ENCODE measurements at places on chromosomes 12 and 14.

- no peak for DNase-seq
These were observed 58.1 kb upstream of the NUDT4 start for GRCh38 chr12:93319523-93320050.

DNA sequence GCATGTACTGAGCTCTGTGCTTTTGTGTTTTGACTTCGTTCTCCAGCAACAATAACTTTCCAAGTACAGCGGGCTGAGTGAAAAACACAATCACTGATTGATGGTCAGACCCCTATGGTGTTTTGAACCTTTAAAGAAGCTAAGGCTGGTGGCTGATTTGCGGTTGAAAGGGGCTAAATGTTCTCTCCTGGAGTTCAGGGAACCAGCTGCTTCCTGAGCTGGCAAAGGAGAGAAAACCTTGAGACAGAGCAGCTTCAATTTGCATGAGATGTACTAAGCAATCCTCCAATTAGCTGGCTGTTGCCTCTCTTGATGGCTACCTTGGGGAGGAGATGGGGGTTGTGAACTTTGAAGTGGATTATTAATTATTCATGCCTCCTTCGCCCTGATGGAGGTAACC is 546.7 kb upstream of the SEL1L start:
- no peak for DNase-seq

DNA sequence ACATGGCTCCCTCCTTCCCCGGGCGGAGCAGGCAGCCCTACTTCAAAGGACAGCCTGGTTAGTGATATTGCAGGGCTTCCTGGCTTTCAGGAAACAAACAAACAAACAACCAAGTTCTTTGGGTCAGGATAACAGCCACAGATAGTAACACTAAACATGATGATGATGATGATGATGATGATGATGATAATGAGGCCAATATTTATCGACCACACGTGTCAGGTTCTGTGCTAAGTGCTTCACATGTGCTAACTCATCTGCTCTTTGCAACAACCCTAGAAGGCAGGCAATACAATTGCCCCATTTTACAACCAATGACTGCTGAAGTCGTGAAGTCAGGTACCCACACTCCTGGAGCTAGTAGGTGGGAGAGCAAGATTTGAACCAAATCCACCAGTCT is 44.1 kb upstream of the TBX5 start:
- no peak for DNase-seq

DNA sequence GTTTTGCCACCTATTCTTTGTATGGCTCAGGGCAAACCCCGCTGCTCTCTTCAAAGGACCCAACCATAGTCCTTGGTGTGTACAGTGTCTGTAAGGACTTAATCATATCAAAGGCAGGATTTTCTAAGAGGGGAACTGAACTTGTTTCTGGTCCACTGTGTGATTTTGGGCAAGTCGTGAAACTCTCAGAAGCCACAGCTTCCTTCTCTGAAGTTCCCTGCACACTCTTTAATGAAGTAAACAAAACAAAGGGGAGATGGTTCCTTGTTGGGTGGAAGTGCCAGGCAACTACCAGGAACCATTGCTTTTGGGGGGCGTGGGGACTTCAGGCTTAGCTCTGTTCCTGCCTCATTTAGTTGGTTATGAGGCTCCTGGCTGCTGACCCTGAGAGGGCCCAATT is 152.4 kb downstream of the VRK1 start:
- DNase-seq = no peak

GRCh38 chr12:17108877-17109541 is 503.0 kb upstream of the LMO3 start:
- DNase-seq = no peak

DNA sequence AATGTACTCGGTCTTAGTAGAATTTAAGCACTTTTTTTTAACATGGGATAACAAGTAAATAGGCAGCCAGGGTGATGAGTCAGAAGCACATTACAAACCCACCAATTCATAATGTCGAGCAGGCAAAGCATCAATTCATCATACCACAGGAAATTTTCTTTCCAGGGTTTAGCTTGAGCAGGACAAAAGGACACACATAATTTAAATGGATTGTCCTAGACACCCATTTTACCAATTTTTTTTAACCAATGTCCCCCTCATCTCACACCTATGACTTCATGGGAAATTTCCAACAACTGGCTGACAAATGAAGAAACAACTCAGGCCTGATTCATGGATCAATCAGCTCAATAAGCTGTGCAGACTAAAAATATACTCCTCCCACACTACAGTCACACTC is 58.8 kb upstream of the FOXG1 start:
- DNase-seq = peak; percentile 33

GRCh38 chr12:92444763-92445162 is 258.0 kb upstream of the PLEKHG7 start:
- no peak for DNase-seq

- no peak for DNase-seq
These were observed 22.0 kb downstream of the GALC start for GRCh38 chr14:87971010-87971409.

- no peak for DNase-seq
These were observed 10.5 kb upstream of the OR10P1 start for GRCh38 chr12:55626154-55626553.

DNA sequence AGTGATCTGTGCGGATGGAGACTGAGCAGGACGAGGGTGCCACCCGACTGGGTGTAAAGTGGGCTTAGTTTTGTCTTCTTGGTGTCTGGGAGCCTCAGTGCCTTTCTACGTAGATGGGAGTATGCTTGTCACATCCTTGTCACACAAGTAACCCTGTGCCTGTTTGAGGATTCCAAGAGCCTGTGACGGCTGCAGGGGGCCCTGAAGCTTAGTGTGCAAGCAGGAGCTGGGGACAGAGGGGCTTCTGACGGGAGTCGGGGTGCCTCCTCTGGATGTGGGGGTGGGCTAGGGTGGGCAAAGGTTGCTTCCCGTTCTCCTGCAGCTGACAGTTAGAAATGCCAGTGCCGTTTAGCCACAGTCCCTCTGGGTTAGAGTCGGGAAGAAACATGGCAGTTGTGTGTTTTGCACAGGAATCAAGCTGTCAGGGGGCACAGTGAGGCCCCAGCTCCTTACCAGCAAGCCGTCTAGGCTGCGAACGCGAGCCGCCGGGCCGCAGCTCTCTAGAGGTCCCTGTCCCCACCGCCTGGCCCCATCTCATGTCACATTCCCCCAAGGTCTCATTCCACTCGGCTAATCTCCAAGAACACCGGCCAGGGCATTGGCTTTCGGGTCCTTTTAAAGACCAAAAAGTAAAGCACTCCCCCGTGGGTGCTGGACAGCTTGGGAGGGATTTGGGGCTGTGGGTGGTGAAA is 7.0 kb downstream of the RTL1 start:
- DNase-seq = no peak

- peak; percentile 81 for DNase-seq
These were observed 180.3 kb downstream of the RAD51B start for GRCh38 chr14:67999705-68000384.

GRCh38 chr14:52494444-52494843 is 57.9 kb downstream of the TXNDC16 start:
- no peak for DNase-seq

- DNase-seq = no peak
These were observed 138.6 kb upstream of the TRHDE start for GRCh38 chr12:72133497-72134055.

DNA sequence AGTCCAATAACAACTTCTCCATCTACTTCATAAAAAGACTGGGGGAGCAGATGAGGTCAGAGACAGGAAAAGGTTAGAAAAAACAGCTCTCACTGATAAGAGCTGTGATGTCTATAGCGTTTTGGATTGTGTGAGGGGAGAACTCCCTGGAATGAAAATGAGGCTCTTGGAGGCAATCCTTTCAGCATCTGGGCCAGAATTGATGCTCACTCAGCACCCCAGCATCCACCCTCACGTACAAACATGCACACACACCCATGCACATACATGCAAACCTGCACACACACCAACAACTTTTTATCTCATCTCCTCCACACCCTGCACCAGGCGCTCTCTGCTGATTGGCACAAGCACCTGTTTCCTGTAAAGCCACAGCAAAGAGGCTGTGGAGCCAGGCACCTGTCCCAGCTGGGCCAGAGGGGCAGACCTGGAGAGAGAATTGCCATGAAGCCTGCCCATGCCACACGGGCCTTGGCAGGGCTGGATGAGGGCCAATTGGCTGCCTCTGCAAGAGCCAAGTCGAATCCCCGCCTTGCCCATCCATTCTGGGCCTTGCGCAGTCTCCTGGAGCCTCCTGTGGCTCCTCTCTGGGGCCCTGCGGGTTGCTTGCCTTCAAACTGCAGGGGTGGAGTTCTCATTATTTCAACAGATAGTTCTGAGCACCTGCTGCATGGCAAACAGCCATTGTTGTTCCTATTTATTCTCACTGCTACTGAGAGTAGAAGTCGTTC is 53.1 kb downstream of the SYNE3 start:
- DNase-seq = no peak

- DNase-seq = no peak
These were observed 71.8 kb upstream of the GZMB start for GRCh38 chr14:24705840-24706239.

GRCh38 chr14:67928375-67928774 is 108.8 kb downstream of the RAD51B start:
- no peak for DNase-seq

- no peak for DNase-seq
These were observed 32.7 kb downstream of the JAG2 start for GRCh38 chr14:105135700-105136395.

- no peak for DNase-seq
These were observed 66.0 kb upstream of the LHX5 start for GRCh38 chr12:113537751-113538087.

GRCh38 chr14:84273181-84273580 is 1256.8 kb upstream of the FLRT2 start:
- DNase-seq = no peak

DNA sequence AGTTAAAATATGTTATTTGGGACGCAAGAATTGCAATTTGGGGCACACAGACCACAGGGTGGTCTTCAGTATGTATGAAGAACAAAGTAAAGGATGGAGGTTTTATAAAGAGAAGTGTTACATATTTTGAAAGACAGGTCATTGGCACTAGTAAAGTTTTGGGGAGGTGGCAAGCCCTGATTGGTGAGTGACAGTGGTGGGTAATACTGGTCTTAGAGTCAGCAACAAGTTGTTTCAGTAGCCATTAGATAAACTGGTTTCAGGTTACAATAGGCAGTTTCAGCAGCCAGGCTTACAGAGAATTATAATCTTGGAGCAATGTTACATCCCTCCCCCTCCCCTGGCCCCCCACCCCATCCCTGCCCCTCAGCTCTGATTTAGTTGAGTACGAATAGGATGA is 17.5 kb downstream of the MARK3 start:
- DNase-seq = no peak

DNA sequence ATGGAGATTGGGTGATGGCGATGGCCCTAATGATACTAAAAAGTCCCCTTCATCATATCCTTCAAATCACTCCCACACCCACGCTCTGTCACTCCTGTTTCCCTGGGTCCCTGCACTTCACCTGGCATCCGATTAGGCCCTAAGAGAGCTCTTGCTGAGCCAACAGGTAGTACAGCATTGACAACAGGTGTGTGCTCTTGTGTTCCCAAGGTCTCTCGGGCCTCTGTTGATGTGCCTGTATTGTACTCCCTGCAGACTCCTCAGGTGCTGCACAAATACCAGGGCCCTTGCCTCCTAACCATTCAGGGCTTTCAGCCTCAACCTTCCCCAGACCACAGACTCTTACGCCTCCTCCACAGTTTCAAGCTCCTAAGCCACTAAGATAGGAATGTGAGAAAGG is 25.8 kb upstream of the VDR start:
- no peak for DNase-seq
